ENCODE measurements at places on chromosomes 5 and 9.

DNA sequence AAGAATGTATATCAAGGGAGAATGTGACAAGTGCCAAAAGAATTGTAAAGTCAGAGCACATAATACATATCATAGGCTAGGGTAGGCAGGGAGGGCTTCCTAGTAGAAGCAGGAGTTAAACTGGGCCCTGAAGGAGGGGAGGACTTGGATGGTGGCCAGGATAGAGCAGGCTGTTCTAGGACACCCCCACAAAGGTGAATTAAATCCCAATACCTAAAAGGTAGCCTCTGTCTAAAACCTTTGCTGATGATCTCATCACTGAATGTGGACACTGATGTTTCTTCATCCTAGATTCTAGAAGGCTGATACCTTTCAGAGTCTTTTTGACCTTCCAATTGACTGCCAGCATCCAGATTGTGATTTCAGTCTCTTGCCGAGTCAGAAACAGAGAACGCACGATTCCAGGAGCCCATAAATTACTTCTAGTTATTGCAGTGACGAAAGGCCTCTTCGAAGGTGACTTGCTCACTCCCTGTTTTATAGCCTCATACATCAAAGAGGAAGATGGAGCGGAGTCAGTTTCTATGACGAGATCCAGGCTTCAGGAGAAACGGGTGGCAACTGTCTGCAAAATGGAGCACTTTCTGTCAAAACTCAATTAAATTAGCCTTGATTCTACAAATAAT is 43.2 kb downstream of the KIF4B start:
- no peak for DNase-seq

DNA sequence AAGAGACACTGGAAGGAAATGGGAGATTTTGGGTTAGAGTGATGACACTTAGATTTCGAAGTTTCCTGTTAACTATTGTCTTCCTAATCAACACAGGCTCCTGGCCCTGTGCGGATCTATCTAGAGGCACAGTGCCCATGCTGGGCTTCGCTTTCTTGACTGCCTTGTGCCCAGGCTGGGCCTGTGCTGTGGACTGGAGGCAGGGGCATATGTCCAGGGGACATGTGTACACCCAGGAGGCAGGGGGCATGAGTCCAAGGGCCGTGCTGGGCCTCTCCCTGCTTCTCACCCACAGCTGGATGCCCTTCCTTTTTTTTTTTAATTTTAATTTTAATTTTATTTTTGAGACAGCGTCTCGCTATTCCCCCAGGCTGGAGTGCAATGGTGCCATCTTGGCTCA is 37.6 kb downstream of the EHMT1 start:
- DNase-seq: no peak

DNA sequence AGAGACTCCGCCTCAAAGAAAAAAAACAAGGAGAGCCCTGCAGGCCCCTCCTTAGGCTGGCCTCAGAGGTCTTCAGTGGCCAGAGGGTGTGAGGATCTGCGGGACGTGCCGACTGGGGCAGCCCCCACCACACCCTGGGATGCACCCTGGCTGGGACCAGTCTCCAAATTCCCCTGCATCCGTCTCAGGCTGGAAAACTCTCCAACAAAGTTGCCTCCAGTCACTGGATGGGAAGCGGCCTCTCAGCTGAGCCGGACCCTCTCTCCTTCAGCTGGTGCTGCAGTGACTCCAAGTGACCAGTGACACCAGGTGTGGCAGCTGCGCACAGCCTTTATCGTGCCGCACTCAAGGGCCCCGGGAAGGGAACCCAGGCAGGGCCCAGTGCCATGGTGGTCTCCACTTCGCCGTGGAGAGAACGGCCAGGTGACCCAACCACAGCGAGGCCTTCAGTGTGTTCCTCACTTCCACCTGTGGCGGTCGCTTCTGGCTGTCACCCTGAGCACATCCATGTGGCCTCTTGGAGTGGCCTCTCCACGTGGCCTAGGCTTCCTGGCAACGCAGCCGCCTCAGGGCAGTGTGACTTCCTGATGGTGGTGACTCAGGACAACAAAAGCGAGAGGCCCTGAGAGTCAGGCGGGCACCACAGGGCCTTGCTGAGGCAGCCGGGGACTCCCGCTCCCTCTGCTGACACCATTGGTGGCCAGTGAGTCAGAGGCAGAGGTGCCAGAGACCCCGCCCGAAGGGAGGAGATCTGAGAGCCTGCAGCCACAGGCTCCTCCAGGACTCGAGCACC is 19.3 kb upstream of the CAMSAP1 start:
- DNase-seq: peak; percentile 51

- DNase-seq: no peak
Observed at GRCh38 chr5:147691130-147691529, 91.4 kb downstream of the JAKMIP2 start.

- no peak for DNase-seq
Observed at GRCh38 chr5:91848453-91848852, 465.3 kb upstream of the ARRDC3 start.

GRCh38 chr5:126373375-126374108 is 49.7 kb upstream of the GRAMD2B start:
- DNase-seq: no peak

DNA sequence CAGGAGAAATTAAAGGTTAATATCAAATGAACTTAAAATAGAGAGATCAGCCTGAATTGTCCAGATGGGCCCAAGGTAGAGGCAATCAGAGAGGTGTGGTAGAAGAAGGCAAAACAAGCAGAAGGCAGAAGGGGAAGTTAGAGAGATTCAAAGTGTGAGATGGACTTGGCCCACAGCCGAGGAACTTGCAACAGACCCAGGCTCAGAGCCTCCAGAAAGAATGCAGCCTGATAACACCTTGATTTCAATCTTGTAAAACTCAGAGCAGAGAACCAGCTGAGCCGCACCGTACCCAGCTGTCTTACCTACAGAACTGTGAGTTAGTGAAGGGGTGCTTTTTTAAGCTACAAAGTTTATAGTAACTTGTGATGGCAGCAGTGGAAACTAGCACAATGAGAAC is 190.9 kb downstream of the RFK start:
- no peak for DNase-seq

- no peak for DNase-seq
Observed at GRCh38 chr5:74098941-74099340, 472.9 kb downstream of the ARHGEF28 start.

- no peak for DNase-seq
Observed at GRCh38 chr5:95959888-95960666, 1.6 kb downstream of the ELL2 start.

- DNase-seq: no peak
Observed at GRCh38 chr5:32233220-32233695, 59.1 kb upstream of the GOLPH3 start.

DNA sequence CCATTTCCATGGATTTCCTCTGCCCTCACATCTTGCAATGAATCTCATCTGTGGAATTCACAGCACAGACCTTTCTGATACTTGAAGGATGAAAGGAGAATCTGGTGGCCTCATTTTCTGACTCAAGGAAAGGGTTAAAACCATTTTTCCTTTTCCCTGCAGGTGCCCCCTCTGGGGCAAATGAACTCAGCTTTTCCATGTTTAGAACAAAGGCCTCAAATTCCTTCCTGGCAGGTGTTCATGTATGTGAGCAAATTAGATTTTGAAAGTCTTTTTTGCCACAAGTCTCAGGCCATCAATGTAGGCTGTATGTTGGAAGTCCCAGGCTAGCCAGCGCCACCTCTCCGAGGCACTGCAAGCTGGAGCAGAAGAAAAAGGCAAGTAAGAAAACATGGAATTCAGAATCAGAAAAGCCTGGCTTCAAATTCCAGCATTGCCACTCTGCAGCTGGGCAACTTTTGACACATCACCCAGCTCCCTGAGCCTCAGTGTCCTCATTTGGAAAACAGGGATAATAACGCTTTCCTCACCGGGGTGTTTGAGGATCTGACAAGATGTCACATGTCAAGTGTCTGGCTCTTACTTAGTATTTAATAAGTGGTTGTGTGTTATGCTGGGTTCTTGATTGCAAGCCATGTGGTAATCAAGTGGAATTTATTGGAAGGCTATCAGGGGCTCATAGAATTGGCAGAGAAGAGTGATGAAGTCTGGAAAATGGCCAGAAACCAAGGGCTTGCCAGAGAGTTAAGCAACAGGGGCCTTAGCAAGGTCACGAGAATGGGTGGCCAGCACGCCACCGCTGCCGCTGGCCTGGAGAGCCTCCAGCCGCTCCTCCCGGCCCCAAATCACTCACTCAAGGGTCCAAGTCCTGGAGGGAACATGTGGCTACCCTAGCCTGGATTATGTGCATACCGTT is 48.4 kb upstream of the SMIM23 start:
- no peak for DNase-seq

DNA sequence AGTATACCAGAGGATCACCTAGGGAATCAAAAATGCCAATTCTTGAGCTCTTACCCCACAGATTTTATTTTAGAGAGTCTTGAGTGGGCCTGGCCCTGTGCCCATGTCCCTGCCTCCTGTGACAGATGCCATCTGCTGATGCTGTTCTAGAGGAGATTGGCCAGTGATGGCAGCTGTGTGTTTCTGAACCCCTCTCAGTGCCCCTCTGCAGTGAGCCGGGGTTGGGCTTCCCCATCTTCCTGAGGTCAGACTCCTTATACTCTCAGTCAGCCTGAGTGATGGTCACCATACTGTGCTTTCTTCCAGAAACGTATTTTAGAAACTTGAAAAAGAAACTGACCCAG is 6.1 kb downstream of the PTCD2 start:
- DNase-seq: no peak

- DNase-seq: no peak
Observed at GRCh38 chr9:1536522-1537170, 478.5 kb upstream of the SMARCA2 start.

DNA sequence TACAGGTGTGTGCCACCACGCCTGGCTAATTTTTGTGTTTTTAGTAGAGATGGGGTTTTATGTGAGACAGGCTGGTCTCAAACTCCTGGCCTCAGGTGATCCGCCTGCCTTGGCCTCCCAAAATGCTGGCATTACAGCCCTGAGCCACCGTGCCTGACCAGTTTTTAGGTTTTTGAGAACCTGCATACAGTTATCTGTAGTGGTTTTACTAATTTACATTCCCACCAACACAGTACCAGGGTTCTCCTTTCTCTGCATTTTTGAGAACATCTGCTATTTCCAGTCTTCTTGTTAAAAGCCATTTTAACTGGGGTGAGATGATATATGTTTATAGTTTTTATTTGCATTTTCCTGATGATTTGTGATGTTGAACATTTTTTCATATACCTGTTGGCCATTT is 12.8 kb downstream of the DMXL1 start:
- no peak for DNase-seq

- no peak for DNase-seq
Observed at GRCh38 chr5:154257046-154257445, 66.5 kb downstream of the GALNT10 start.

DNA sequence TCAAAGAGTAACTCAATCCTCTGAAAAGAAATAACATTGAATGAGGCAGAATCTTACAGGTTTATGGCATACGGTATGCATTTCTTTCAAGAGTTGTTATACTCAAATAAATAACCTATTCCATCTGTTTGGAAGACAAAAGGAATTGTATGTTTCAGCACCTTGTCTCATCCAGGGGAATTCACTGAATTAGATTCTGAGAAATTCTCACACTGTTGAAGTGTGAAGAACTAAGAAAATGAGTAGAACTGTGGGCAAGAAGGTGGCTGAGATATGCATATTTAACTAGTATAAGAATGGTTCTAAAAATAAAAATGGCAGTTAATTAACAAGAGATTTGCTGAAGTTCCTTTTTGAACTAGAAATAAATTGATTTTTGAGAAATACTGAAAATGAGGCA is 279.3 kb upstream of the DAP start:
- no peak for DNase-seq

DNA sequence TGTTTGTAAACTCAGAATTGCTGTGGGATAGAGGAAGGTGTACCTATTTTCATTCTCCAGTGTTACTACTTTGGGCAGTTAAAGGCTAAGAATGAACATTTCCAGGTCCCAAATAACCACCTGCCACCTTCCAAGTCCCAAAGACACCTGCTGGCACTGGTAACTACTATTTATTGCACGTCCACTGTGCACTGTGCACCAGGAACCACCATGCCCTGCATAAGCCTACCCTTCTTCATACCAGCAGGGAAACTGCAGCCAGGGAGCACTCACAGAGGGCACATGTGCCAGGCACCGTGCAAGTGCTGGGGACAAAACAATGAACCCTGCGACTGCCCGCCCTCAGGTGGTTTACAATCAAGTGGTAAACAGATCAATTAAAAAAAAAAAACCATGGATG is 34.9 kb downstream of the RAPGEF1 start:
- no peak for DNase-seq

- DNase-seq: no peak
Observed at GRCh38 chr9:133445293-133445969, 14.3 kb upstream of the CACFD1 start.

DNA sequence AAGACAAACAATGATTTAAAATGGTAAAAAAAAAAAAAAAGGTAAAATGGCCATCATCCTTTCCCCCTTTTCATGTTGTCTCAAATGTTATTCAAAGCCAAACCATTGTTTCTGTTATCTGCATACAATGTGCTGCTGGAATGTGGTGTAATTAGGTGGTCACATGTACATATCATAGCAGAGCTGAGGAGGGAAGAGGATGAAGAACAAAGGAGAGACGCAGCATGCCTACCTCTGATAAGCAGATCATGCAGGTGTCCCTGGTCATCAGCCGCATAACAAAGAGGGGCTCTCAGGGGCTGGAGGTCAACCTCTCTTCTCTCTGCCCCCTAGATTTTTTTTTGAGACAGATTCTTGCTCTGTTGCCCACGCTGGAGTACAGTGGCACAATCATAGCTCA is 141.0 kb downstream of the CARTPT start:
- DNase-seq: no peak

- no peak for DNase-seq
Observed at GRCh38 chr9:20511686-20512085, 110.6 kb downstream of the MLLT3 start.

- DNase-seq: no peak
Observed at GRCh38 chr5:164412531-164412930, 907.1 kb downstream of the MAT2B start.
